ENCODE measurements at places on chromosomes 11 and 22. TPM values are rescaled to one million over a fixed set of nuclear protein-coding genes. Genes with fewer than 3 reads are reported as not detected.

DNA sequence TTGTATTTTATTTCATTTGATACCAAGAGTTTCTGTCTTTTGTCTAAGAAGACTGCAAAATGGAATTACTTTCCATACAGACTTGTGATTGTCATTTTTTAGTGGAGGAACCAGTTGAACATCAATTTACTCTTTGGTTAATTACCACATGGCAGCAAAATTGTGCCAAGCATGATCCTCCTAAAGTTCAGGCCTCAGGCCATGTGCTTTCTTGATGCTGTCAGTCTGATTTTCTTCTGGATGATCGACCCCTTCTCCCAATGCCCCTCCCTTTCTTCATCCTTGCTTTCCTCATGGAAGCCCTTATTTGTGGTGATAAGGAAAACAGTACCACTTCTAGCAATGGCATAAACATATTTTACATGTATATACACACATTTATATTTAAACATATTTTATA, 76.2 kb downstream of the SVIP start:
- H3K4me3 ChIP-seq: no peak overlapping the region
- H3K27ac ChIP-seq: no peak overlapping the region
- DNase-seq: no peak
- H3K27me3 ChIP-seq: no peaks in the 10 kb centered on the region
- peaks cover 6% of the 10 kb centered on the region for H3K4me1 ChIP-seq

- peaks cover 6% of the 10 kb centered on the region for H3K27me3 ChIP-seq
- no peaks in the 10 kb centered on the region for H3K4me1 ChIP-seq
- H3K36me3 ChIP-seq: no peaks in the 10 kb centered on the region
- no peak overlapping the region for H3K27ac ChIP-seq
- H3K4me3 ChIP-seq: no peak overlapping the region
- DNase-seq: no peak
These were observed 34.5 kb upstream of the SEZ6L start for GRCh38 chr22:26134654-26135330.

- H3K36me3 ChIP-seq: peaks cover 4% of the 10 kb centered on the region
- no peak for DNase-seq
- H3K27ac ChIP-seq: no peak overlapping the region
- no peaks in the 10 kb centered on the region for H3K27me3 ChIP-seq
- H3K4me3 ChIP-seq: no peak overlapping the region
These were observed 297.3 kb downstream of the TBC1D22A start for GRCh38 chr22:47059701-47060161.

- H3K4me3 ChIP-seq: no peak overlapping the region
- no peaks in the 10 kb centered on the region for H3K36me3 ChIP-seq
- H3K27me3 ChIP-seq: peaks cover 1% of the 10 kb centered on the region
- H3K27ac ChIP-seq: no peak overlapping the region
- no peaks in the 10 kb centered on the region for H3K4me1 ChIP-seq
These were observed 744.6 kb downstream of the FAM181B start for GRCh38 chr11:81989093-81989492.

- H3K27me3 ChIP-seq: peaks cover 19% of the 10 kb centered on the region
- peaks cover 13% of the 10 kb centered on the region for H3K4me1 ChIP-seq
- no peak overlapping the region for H3K4me3 ChIP-seq
- H3K27ac ChIP-seq: no peak overlapping the region
- no peaks in the 10 kb centered on the region for H3K36me3 ChIP-seq
- no peak for DNase-seq
These were observed 3.5 kb upstream of the ZNF74 start for GRCh38 chr22:20390394-20390907.

Gene PGM2L1
- total RNA-seq: 10.5 TPM

Gene TMEM191C
- 5.1 TPM for total RNA-seq

Gene POLDIP3
- total RNA-seq: 84.7 TPM

Gene KCNE3
- 0.19 TPM for total RNA-seq

Gene KRTAP5-10
- not detected for total RNA-seq

Gene UBQLN3
- total RNA-seq: not detected

Gene MFRP
- not detected for total RNA-seq

Data from activated naive CD8-positive, alpha-beta T cell treated with anti-CD3 and anti-CD28 coated beads, Interleukin-2, amount 10 ng/mL, durations not matched to agents 7 days and 5 days (primary cell).